ENCODE measurements at places on chromosomes 4 and X.

DNA sequence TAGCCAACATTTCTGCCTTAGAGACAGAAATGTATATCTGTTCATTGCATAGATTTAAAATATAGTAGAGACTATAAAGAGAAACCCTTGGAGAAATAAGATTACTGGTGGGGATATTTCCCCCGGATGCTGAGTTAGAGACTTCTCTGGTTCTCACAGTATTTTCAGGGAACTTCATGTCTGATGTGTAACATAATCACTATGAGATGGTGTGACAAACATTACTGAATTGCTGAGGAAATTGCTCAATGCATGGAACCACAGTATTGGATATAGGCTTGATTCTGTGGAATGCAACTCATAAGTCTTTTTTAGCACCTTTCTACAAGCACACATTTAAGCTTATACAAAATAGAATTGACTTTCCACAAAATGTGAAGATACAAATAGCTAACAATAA is 152.7 kb downstream of the SOWAHB start:
- no peak for DNase-seq

DNA sequence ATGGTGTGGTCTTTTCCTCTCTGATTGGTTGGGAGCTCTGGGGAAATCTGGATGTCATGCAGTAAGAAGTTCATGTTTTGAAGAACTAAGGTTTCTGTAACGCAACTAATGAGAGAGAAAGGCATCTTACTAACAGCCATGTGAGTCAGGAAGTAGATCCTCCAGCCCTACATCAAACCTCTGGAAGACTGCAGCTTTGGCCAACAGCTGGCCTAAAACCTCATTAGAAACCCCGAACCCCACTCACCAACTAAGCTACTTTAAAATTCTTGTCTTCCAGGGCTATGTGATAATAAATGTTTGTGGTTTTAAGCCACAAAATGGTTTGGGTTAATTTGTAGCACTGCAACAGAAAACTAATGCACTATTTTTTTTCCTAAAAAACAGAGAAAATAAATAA is 549.0 kb upstream of the GRID2 start:
- DNase-seq: no peak

DNA sequence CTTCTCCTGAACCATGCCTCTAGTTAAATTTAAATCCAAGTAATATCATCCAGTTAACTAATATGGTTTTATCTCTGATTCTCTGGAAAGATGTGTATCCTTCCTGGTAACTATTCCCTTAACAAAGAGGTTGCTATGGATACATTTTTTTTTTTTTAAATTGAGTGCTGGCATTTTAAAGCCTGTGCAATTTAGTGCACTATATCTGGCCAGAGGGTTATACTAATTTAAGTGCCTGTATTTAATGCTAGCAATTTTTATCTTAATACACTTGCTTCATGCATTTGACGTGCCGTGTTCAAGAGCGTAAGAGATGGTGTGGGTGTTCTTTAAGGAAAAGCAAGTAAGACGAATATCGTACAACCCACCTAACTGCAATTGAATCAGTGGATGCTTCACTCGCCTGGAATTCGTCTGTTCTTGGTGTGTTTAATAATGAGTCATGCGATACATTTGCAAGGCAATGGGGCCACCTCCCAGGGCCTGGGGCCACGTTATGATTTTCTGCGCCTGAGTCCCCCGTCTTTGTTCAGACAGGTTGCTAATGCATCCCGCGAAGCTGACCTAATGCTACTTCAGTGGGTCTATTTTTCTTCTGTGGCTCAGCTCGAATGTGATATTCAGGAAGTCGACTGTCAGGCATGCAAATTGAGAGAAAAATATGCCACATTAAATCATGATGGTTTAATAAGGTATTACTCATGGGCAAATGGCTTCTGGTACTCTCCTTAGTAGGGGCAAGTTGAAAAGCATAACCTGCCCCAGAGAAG is 14.2 kb upstream of the MID1 start:
- no peak for DNase-seq

DNA sequence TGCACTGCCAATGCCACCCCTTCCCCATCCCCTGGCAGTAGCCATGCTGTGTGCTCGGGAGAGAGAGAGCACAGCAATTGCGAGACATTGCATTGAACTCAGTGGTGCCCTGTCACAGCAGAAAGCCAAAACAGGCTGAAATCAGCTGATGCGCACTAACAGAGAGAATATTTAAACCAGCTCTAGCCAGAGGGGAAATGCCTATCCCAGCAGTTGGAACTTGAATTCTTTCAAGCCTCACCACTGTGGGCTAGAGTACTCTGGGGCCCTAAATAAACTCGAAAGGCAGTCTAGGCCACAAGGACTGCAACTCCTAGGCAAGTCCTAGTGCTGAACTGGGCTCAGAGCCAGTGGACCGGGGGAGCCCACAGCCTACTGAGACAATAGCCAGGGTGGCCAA is 17.7 kb upstream of the RP2 start:
- no peak for DNase-seq

GRCh38 chr4:153217440-153217839 is 13.2 kb downstream of the TRIM2 start:
- DNase-seq: no peak

DNA sequence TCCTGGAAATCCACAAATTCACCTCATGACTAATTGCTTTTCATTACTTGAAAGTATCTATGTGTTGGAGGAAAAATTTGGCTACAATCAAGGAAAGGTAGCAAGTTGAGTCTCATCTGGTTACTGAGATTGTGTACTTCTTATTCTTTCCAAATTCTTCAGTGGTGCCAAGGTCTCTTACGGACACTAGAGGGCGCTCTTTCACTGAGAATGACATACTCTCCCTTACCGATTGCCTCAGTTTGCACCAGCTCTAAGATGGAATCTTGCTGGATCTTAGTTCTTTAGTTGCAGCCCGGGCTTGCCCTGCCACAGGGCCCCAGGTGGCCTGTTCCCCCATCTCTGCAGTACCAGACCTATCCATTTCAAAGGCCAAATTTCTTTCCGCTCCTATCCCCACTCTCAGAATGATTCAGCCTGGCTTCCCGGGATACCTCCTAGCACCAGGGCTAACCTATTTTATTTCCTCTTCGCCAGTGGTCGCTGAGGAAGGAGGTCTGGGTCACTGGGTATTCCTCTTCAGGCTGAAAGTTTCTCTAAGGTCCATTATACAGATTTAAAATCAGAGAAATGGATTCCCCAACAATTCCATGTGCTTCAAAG is 24.6 kb upstream of the GPR50 start:
- peak; percentile 38 for DNase-seq

- no peak for DNase-seq
These were observed 38.6 kb upstream of the CEP135 start for GRCh38 chr4:55910140-55910539.

- no peak for DNase-seq
These were observed 193.3 kb downstream of the PALLD start for GRCh38 chr4:168690199-168690598.

Measured in GM10248 (cell line).